ENCODE measurements at places on chromosomes 2 and 18. TPM values are rescaled to one million over a fixed set of nuclear protein-coding genes. Genes with fewer than 3 reads are reported as not detected.

Gene NCKAP5
- total RNA-seq, result 0.49 TPM

DNA sequence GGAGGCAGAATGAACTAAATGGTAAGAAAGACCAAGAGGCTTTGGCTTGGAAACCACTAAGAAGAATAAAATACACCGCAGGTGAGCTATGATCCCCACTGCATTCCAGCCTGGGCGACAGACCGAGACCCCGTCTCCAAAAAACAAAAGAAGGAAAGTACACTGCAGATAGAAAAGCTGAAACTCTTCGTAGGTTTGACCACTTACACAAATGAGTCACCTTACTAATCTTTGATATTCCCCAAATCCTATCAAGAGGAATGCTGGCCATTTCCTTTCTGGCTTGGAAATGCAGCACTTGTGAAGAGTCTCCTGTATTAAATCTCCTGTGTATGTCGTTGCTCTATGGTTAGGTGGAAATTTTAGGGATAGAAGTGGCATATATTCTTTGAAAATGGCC, 108.8 kb downstream of the MTCL1 start:
- no peak overlapping the region for H3K4me3 ChIP-seq
- H3K27me3 ChIP-seq, result no peaks in the 10 kb centered on the region
- no peaks in the 10 kb centered on the region for H3K4me1 ChIP-seq
- H3K27ac ChIP-seq, result no peak overlapping the region
- DNase-seq, result no peak

Gene AMER3
- not detected for total RNA-seq

- H3K27me3 ChIP-seq, result no peaks in the 10 kb centered on the region
- H3K36me3 ChIP-seq, result no peaks in the 10 kb centered on the region
- no peaks in the 10 kb centered on the region for H3K4me1 ChIP-seq
- DNase-seq, result no peak
- H3K27ac ChIP-seq, result no peak overlapping the region
Measured at GRCh38 chr2:166805753-166806152, 82.5 kb upstream of the XIRP2 start.

Gene RAB17
- total RNA-seq, result 1.5 TPM

Gene MLPH
- 3.9 TPM for total RNA-seq

- peaks cover 15% of the 10 kb centered on the region for H3K4me1 ChIP-seq
- no peaks in the 10 kb centered on the region for H3K27me3 ChIP-seq
- peak overlapping the region; percentile 16 for H3K27ac ChIP-seq
- H3K4me3 ChIP-seq, result peak overlapping the region; percentile 75
- no peaks in the 10 kb centered on the region for H3K36me3 ChIP-seq
Measured at GRCh38 chr2:24050041-24050979, 769 bp downstream of the FKBP1B start.

- no peak overlapping the region for H3K27ac ChIP-seq
- no peaks in the 10 kb centered on the region for H3K36me3 ChIP-seq
- DNase-seq, result no peak
- no peaks in the 10 kb centered on the region for H3K4me1 ChIP-seq
- H3K4me3 ChIP-seq, result no peak overlapping the region
- H3K27me3 ChIP-seq, result no peaks in the 10 kb centered on the region
Measured at GRCh38 chr2:204583773-204584172, 38.5 kb downstream of the PARD3B start.

Gene CLEC4F
- not detected for total RNA-seq

DNA sequence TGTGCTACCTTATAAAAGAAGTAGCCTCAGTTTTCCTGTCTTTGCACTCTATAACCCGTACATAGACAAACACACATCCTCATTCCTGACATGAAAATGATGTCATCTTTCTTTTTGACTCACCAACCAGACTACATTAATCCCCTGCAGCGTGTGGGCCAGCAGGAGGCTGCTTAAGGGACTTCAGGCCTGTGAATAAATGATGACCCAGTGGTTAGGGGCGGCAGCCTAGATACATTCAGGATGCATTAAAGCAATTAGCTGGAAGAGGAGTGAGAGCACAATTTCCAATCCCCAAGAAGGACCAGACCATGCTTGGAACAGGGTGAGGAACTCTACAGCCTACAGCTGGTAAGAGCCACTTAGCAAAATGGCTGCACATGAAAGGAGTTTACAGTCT, 57.3 kb upstream of the KLF7 start:
- no peaks in the 10 kb centered on the region for H3K27me3 ChIP-seq
- no peaks in the 10 kb centered on the region for H3K36me3 ChIP-seq
- no peak overlapping the region for H3K4me3 ChIP-seq
- H3K4me1 ChIP-seq, result peaks cover 18% of the 10 kb centered on the region
- no peak for DNase-seq
- H3K27ac ChIP-seq, result no peak overlapping the region

- no peaks in the 10 kb centered on the region for H3K36me3 ChIP-seq
- DNase-seq, result no peak
- H3K27ac ChIP-seq, result no peak overlapping the region
- no peaks in the 10 kb centered on the region for H3K4me1 ChIP-seq
- H3K4me3 ChIP-seq, result no peak overlapping the region
Measured at GRCh38 chr2:233034091-233034882, 1.8 kb downstream of the NEU2 start.

- no peak for DNase-seq
- no peaks in the 10 kb centered on the region for H3K4me1 ChIP-seq
- no peak overlapping the region for H3K4me3 ChIP-seq
- H3K27me3 ChIP-seq, result no peaks in the 10 kb centered on the region
Measured at GRCh38 chr2:143701785-143702184, 572.6 kb downstream of the ARHGAP15 start.

- H3K27ac ChIP-seq, result no peak overlapping the region
- H3K36me3 ChIP-seq, result no peaks in the 10 kb centered on the region
- no peak overlapping the region for H3K4me3 ChIP-seq
Measured at GRCh38 chr18:73461780-73462059, 593.9 kb upstream of the NETO1 start.

Measured in psoas muscle (tissue), 8 donors.